Activated CD4-positive, alpha-beta T cell treated with anti-CD3 and anti-CD28 coated beads, Interleukin-2, amount 10 ng/mL, durations not matched to agents 24 days and 14 days (primary cell): ENCODE measurements at places on chromosomes 2 and 18.
A peak's percentile ranks its signal among the peaks of the same experiment; 100 is the strongest.

- DNase-seq: no peak
These were observed 25.2 kb downstream of the HS1BP3 start for GRCh38 chr2:20625491-20626391.

- no peak for DNase-seq
These were observed 29.6 kb downstream of the CABYR start for GRCh38 chr18:24168496-24168895.

DNA sequence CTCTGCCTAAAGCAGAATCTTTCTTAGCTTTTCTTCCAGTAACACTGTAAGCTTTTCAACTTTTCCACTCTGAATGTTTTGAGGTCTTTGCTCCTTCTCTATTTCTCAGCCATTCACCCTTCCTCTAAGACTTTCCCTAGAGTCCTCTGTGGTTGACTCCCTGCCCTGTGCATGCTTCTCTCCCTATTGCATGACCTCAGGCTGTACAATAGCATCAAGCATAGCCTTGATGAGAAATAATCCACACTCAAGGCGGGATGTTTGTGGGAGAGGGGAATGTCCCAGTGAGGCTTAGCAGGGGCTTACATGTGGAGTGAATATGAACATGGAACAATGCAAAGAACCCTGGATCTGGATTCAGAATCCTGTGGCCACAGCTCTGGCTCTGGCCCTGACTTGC lies 48.4 kb upstream of the IGFBP5 start:
- no peak for DNase-seq

- no peak for DNase-seq
These were observed 182.9 kb downstream of the MYO1B start for GRCh38 chr2:191428141-191428540.

GRCh38 chr2:227485429-227485828 lies 13.5 kb downstream of the AGFG1 start:
- no peak for DNase-seq

- DNase-seq: no peak
These were observed 8.8 kb upstream of the PRLH start for GRCh38 chr2:237557633-237558015.

GRCh38 chr2:206573793-206574192 lies 68.5 kb upstream of the FAM237A start:
- DNase-seq: no peak

- DNase-seq: no peak
These were observed 62.8 kb downstream of the TMEM237 start for GRCh38 chr2:201580486-201580885.

- no peak for DNase-seq
These were observed 10.5 kb downstream of the PCARE start for GRCh38 chr2:29063646-29064345.

GRCh38 chr2:43174368-43174916 lies 52.0 kb downstream of the ZFP36L2 start:
- DNase-seq: peak; percentile 94

GRCh38 chr18:34723143-34723542 lies 13.0 kb downstream of the DTNA start:
- no peak for DNase-seq

DNA sequence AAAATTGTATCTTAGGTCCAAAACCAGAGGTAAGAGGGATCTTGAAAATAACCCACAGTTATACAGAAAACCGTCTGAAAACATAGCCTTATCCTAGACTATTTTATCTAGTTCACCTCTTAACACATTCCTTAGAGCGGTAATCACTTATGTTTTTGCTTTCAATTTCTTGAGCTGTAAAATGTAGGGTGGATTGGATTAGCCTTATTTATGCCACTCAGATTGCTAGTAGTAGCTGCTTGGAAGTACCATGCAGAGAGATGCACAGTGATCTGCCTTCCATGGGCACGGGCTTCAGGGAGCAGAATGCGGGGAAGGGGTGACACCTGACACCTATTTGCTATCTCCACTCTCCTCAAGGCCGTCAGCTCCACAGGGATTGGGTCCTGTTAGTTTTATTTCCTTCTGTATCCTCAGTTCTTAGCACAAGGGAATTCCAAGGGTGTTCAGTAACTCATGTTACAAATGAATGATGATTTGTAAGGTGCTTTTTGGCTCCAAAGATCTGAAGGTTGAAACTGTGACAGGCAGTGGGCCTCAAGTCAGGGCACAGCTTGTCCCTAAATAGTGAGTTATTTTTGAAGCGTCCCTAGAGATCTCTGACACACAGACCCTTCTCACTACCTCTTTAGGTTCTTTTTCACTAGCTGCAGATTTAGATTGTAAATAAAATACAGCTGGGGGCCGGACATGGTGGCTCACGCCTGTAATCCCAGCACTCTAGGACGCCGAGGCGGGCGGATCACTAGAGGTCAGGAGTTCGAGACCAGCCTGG lies 64.0 kb upstream of the PMAIP1 start:
- no peak for DNase-seq

- DNase-seq: no peak
These were observed 89.3 kb upstream of the ATL2 start for GRCh38 chr2:38466409-38466808.

GRCh38 chr2:154187948-154188347 lies 316.2 kb downstream of the GALNT13 start:
- no peak for DNase-seq

- DNase-seq: no peak
These were observed 66.0 kb upstream of the SLC14A2 start for GRCh38 chr18:45549290-45549689.

DNA sequence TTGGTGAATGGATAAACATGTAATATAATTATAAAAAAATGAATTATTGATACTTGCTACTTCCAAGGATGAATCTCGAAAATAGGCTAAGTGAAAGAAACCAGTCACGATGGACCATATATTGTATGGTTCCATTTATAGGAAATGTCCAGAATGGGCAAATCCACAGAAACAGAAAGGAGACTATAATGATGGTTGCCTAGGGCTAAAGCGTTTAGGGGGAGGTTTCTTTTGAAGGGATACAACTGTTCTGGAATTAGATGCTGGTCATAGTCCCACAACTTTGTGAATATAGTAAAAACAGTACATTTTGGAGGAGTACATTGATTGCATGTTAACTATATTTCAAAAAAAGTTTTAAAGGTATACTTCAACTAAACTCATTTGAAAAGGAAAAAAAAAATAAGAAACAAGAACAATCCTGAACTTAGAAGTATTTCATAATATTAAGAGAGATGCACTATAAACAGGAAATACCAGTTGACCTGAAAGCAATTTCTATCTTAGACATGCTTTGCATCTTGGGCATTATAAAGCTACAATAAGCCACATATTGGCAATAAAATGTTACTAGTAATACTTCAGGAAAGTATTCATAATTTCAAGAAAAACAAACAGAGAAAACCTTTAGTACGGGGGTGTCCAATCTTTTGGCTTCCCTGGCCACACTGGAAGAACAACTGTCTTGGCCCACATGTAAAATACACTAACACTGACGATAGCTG lies 130.0 kb downstream of the C2orf74 start:
- DNase-seq: no peak

DNA sequence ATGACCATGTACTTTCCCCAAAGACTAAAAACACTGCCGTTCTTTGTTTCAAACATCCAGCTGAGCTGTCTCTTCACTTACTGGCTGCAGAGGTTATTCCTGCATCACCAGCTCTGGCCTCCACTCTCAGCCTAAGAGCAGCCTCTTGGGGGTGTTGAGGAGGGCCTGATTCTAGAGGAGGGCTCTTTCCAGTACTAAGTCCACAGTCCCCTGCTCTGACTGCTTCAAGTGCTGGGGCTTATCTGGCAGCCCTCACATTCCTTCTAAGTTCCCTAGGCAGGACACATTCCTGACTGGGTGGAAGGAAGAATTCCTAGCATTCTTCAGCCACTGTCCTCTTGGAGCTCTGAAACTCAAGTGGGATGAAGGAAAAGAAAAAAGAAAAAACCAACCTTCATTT lies 32.9 kb upstream of the EHBP1 start:
- no peak for DNase-seq

DNA sequence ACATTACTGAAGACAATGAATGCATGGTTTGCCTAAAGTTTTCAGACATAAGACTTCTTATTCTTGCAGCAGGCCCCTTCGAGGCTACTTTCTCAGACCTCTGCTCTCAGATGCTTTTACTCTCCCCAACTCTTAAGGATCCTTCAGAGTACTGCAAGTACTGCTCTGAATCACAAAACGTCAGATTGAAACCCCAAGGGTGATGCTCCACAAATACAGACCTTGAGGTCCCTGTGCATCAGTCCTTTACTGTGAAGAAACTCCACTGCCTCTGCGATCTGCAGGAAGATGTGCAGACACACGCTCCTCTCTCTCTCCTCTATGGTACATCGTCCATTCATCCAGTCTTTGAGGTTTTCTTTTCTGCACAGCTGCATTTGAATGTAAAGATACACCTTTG lies 52.8 kb downstream of the EIF2AK3 start:
- DNase-seq: no peak

GRCh38 chr2:111897924-111898702 lies at the start of gene MERTK:
Gene MERTK, plus strand, starts transcription at chr2:111898607. Its CDS starts 129 bp downstream, at chr2:111898736.
- DNase-seq: peak; percentile 88

- no peak for DNase-seq
These were observed 55.3 kb upstream of the AFF3 start for GRCh38 chr2:100197631-100198153.

GRCh38 chr2:64859312-64860212 lies 129.6 kb upstream of the SLC1A4 start:
- DNase-seq: peak; percentile 64

GRCh38 chr2:69200107-69200520 lies 186.9 kb downstream of the GFPT1 start:
- DNase-seq: no peak

DNA sequence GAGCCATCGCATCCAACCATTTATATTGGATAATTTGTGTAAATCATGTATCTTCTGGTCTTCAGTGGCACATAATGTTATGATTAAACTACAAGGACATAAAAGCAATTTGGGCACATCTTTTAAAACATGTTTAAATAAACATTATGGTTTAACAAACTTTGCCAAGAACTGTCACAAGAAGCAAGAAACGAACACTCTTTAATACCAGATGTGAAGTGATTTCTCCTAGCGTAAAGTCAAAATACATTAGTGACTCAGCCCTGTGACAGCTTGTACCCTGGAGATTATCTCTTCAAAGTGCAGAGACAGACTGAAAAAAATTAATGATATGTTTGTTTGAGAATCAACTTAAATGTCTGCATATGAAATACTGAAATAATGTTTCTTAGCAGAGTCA lies 39.9 kb downstream of the DSEL start:
- DNase-seq: no peak

DNA sequence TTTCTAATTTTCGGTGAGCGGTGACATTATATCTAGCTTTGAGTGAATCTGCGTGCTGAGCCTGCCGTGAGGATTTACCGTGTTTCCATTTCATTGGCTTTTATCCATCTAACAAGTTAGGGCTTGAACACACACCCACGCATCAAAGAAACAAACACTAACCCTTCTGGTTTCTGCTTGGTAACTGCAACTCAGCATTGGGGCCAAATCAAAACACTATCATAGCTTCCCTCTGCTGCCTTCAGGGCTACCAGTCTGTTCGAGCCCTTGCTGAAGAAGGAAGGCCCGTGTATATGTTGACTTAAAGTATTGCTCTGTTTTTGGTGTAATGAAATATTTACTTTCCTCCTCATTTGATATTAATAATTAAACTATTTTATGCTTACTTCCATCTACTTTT lies 227.2 kb downstream of the PHLPP1 start:
- peak; percentile 38 for DNase-seq

GRCh38 chr2:60707750-60708371 lies 48.2 kb upstream of the PAPOLG start:
- DNase-seq: peak; percentile 65

GRCh38 chr18:59021500-59021899 lies 118.2 kb upstream of the SEC11C start:
- DNase-seq: no peak

GRCh38 chr18:44777457-44778192 lies 96.9 kb downstream of the SETBP1 start:
- DNase-seq: no peak

GRCh38 chr2:117553448-117553847 lies 261.0 kb upstream of the DDX18 start:
- no peak for DNase-seq

DNA sequence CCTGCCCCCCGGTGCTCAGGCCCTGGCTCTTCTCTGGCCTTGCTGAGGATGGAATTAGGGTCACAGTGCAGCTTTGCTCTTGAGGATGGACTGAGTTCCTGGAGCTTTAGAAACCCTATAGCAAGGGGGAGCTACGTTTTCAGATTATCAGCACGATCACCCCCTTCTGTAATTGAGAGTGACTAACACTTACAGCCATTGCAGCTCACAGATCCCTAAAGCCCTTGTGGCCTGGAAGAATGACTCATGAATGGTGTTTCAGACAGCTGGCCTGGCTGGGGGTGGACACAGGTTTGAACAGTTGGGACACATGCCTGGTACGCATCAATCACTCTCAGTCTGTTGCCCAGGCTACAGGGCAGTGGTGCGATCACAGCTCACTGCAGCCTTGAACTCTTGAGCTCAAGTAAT lies 79.7 kb upstream of the IGFBP5 start:
- DNase-seq: no peak

DNA sequence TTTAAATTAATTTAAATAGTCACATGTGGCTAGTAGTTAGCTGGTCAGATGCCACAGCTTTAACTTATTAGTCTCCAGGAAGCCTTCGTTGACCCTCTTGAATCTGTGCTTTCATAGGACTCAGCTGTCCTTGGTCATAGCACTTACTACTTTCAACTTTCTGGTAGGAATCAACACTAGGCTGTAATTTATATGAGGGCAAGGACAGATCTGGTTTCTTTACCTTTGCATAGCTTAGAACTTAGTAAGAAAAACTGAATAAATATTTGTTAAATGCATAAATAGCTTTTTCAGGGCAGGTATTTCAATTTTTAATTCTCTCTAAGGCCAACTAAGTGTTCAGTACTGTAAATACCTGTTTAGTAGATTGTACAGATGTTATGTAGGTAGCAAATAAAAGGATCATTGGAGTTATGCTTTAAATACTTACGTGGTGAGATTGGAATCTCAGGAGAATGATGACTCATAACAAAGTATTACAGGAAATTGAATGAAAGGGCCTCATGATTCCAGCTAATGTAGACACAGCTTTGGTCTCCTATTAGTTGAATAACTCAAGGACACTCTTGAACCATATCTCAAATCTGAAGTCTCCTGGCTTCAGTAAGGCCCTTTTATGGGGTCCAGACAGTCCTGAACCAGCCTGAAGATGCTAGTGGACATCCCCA lies 2.6 kb downstream of the CLIP4 start:
- DNase-seq: no peak

DNA sequence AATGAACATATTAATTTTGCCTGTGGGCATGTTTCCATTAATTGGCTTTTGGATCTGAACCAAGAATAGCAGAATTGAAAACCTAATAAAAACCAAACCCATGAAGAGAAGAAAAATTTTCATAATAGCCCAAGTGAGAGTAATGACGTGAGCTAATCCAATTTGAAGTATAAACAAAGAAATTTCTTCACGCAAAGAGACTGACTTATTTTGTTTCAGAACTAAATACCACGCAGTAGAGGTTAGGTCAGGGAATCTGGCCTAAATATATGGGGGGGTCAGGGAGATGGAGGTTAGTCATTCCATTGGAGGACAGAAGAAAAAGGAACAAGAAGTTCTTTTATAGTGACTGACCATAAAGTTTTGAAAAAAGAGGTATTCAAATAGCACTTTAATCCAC lies 94.1 kb upstream of the CYP1B1 start:
- no peak for DNase-seq

GRCh38 chr2:102176172-102176571 lies 10.7 kb upstream of the IL1RL2 start:
- no peak for DNase-seq

- DNase-seq: no peak
These were observed 9.9 kb upstream of the INO80C start for GRCh38 chr18:35507623-35508022.

GRCh38 chr18:3345885-3346284 lies 84.0 kb downstream of the MYL12B start:
- no peak for DNase-seq
